ENCODE measurements at places on chromosomes 13 and 19.

- no peak for DNase-seq
Measured at GRCh38 chr19:3580156-3580934, 4.9 kb upstream of the GIPC3 start.

- no peak for DNase-seq
Measured at GRCh38 chr13:86585835-86586234, 786.6 kb upstream of the SLITRK6 start.

DNA sequence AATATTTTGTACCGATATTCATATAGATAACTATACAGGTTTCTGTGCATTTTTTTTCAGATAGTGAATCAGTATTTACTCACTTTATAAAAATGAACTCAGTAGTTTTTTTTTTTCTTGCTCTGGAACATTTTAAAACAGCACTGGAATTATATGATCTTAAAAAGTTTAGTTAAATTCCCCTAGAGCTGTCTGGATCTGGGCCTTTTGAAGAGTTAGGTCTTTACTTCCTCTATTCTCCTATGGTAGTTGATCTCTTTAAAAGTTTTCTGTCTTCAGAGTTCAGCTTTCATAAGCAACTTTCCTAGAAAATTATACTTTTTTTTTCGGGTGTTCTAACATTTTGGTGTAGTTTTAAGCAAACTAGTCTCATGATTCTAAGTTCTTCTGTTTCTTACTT lies 21.8 kb upstream of the RBM26 start:
- DNase-seq = no peak

- DNase-seq = no peak
Measured at GRCh38 chr19:1429750-1430149, 8.4 kb upstream of the RPS15 start.

GRCh38 chr19:8459520-8460270 lies 14.9 kb downstream of the HNRNPM start:
- DNase-seq = no peak

GRCh38 chr13:65378943-65379519 lies 1851.1 kb downstream of the PCDH9 start:
- DNase-seq = no peak

- no peak for DNase-seq
Measured at GRCh38 chr13:112532837-112533745, 54.9 kb downstream of the TUBGCP3 start.

- DNase-seq = no peak
Measured at GRCh38 chr19:39919976-39920375, 14.5 kb downstream of the FCGBP start.

GRCh38 chr19:28823338-28823961 lies 389.5 kb downstream of the UQCRFS1 start:
- DNase-seq = no peak

DNA sequence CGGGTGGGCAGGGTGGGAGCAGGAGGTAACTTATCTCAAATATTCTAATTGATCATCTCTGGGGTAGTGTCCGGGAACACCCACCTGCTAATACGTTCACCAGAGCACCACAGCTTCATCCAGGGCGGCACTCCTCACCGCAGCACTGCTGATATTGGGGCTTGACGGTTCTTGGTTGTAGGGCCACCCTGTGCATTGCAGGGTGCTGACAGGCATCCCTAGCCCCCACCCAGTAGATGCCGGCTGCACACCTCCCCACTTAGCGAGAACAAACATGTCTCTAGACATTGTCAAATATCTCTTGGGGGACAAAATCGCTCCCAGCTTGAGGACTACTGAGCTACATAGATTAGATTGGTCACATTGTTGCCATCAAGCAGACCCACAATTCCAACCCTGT lies 73.9 kb upstream of the WASF3 start:
- DNase-seq = no peak

GRCh38 chr13:78630511-78630910 lies 27.2 kb upstream of the POU4F1 start:
- DNase-seq = no peak

GRCh38 chr13:27621366-27622101 lies at the start of gene POLR1D:
Gene POLR1D (plus strand): TSS chr13:27621892. CDS start chr13:27621984, 92 bp downstream.
- DNase-seq = peak; percentile 86

GRCh38 chr13:95267662-95268342 lies 33.4 kb downstream of the ABCC4 start:
- DNase-seq = no peak

DNA sequence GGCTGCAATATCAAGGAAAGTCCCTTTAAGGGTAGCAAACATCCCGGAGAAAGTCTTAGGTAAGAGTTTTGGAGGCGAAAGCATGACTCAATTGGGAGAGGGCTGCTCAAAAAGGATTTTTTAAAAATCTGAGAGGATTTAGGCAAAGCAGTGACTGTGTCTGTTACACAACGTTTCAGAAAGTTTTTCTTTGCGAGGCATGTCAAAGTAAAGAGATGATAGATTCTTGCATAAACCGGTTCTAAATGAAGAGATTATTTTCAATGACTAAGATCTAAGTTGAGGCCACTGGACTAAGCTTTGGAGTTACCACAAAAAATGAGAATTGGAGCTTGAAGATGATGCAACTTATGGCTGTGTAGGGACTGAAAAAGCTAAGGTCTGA lies 43.7 kb upstream of the ENOX1 start:
- no peak for DNase-seq

DNA sequence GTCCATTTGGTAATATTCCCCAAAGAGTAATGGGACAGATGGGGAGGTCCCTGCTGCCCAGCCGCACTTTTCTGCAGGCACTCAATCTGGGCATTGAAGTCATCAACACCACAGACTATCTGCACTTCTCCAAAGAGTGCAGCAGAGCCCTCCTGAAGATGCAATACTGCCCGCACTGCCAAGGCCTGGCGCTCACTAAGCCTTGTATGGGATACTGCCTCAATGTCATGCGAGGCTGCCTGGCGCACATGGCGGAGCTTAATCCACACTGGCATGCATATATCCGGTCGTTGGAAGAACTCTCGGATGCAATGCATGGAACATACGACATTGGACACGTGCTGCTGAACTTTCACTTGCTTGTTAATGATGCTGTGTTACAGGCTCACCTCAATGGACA lies 295.0 kb downstream of the GPC5 start:
- no peak for DNase-seq

DNA sequence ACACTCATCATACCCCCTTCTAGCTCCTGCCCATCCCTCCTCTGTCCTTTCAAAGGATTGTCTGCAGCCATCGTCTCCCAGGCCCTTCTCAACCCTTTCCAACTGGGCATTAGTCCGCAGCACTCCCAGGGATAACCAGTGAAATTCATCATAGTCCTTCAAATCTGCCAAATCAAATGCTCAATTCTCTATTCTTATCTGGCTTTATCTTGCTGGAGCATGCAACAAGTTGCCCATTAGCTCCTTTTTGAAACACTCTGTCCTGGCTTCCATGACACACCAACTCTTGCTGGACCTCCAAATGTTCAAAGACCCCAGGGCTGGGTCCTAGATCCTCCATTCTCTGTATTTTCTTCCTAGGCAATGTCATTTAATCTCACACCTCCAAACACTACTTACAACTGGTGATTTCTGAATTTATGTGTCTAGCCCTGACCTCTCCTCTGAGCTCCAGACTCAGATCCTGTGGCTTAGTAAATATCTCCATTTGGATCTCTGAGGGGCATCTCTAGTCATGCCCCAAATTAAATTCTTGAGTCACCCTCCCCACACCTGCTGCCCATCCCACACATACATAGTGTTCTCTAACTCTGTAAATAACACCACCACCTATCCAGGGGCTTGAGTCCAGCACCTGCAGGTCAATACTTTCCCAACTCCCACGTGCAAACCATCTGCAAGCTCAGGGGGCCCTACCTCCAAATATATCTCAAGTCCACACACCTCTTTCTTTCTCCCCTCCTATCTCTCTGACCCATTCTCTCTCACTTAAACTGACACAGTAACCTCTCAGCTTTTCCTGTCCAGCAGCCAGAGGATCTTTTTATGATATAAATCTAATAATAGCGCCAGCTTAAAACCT lies 9.1 kb upstream of the ANKRD10 start:
- no peak for DNase-seq

GRCh38 chr13:21089830-21090229 lies 28.4 kb upstream of the LATS2 start:
- DNase-seq = no peak

DNA sequence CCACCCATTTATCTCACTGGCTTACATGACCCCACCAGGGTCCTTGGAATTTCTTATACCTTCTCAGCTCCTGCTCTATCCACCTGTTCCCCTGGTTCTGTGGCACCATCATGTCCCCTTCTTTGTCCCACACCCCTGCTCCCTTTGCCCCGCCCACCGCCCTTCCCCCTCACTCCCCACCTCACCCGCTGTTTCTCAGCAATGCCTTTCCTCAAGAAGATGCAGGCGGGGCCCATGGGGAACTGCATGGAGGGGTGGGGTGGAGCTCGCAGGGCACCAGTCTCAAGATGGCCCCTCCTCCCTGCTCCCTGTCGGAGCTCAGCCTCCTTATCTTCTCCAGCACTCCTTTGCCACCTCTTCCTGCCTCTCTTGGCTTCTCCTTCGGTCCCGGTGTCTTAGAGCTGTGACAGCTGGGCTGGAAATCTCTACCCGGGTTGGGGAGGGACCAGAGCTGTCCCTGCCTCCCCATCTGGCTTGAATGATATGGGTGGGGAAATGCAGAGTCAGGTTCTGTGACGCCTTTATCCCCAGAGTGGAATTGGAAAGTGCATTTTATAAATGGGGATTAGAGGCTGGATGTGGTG lies at the start of gene CABP5:
Gene CABP5 (minus strand): TSS at position 405 of the 584 bp plus-strand sequence. CDS start 157 bp downstream, at position 248.
- no peak for DNase-seq

DNA sequence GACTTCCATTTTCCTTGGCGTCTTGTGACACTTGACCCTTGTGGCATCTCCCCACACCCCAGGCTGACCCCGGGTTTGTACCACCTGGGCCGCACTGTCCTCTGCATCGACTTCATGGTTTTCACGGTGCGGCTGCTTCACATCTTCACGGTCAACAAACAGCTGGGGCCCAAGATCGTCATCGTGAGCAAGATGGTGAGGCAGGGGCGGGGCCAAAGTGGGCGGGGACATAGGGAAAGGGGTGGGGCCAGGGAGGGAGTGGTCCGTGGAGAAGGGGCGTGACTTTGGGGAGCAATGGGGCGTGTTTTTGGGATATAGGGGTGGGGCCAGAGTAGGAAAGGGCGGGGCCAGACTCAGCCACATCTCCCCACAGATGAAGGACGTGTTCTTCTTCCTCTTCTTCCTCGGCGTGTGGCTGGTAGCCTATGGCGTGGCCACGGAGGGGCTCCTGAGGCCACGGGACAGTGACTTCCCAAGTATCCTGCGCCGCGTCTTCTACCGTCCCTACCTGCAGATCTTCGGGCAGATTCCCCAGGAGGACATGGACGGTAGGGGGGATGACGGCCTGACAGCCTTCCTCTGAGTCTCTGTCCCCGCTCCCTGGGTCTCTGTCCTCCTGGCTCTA lies 42.8 kb downstream of the TRPM4 start:
- DNase-seq = no peak

DNA sequence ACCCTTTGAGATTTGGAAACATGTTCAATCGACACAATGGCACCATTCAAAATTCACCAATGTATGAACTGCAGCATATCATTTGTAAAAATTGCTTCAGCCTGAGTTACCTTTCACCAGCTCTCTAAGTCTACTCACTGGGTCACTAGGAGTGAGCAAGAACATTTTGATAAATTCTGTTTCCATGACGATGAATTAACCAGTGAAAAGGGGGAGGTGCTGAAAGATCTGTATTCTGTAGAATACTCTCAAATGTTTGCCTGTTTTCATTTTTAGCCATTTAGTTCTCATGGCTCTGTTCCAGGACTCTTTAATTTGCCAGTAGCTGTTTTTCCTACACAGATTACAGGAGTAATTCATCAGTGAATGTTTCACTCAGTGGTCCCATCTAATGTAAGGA lies 883.4 kb downstream of the DIAPH3 start:
- DNase-seq = no peak

- no peak for DNase-seq
Measured at GRCh38 chr13:20812890-20813289, 39.1 kb upstream of the EEF1AKMT1 start.

DNA sequence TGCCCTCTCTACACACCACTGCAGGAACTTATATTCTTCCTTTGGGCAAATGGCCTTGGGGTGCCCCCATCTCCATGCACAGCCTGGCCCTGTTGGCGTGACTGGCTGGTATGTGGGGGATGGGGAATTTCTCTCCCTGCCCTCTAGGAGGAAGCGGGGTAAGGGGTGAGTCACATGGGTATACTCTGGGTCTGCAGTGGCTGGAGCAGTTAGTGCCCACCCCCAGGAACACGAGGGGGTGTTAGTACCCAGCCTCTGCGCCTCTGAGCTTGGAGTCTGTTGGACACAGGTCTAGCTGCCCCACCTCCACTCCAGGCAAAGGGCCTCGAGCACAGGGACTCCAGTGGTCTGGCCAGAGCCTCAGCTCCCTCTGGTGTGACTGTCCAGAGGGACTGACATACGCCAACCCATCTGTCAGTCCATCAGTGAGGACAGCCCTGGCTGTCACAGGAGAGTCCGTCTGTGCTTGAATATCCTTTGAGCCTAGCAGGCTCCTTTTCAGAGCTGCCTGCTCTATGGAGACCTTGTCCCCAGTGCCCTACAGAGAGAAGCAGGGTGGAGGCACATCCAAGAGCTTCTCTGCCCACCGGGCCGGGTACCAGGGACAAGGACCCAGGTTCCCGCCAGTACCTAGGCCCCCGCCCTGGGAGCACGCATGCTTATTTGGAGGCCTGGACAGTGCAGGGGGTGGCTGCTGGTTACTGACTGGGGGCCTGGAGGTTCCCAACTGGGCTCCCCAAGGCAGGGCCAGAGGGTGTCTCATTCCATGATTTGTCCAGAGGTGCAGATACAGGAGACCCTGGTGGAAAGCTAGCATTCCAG lies 66.6 kb downstream of the CHST8 start:
- DNase-seq = no peak

GRCh38 chr13:110305949-110306339 lies 1.0 kb downstream of the COL4A1 start:
- DNase-seq = no peak

GRCh38 chr13:99646866-99647595 lies 145.8 kb downstream of the TM9SF2 start:
- no peak for DNase-seq

DNA sequence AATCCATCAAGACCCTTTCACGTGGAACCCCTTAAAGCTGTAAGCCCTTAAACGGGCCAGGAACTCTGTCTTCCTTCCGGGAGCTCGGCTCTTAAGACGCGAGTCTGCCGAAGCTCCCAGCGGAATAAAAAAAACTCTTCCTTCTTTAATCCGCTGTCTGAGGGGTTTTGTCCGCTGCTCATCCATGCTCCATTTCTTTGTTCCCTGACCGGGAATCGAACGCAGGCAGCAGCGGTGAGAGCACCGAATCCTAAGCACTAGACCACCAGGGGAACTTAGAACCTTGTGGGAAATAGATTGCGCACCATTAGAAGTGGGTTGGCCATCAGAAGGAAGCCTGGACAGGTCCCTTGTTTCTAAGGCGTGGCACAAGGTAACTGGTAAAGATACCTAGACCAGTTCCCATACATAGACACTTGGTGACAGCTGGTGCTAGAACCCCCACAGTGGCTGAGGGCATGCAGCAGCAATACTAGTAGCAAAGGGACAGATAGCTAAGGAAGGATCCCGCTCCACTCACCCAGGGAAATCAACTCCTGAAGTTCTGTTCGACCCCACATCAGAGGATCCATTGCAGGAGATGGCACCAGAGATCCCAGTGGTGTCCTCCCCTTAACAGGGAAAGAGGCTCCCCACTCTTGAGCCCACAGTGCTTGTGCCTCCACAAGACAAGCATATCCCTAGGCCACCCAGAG lies 1.5 kb upstream of the RGCC start:
- no peak for DNase-seq

All from natural killer cell treated with Interleukin-12 subunit alpha and Interleukin-12 subunit beta and Interleukin-15 and Interleukin-18, amount 100 ng/mL, for 72 hours (primary cell).